ENCODE measurements at places on chromosomes 2 and 18. TPM values are rescaled to one million over a fixed set of nuclear protein-coding genes. Genes with fewer than 3 reads are reported as not detected.

Gene ZNF804A
- not detected for total RNA-seq

Gene RBKS
- total RNA-seq = 8.1 TPM

Gene CCDC85A
- total RNA-seq = 0.12 TPM

Gene ADAM23
- total RNA-seq = 12.6 TPM

Gene PPP1R1C
- 0.90 TPM for total RNA-seq

Gene MYOM1
- total RNA-seq = 0.09 TPM

Gene GPC1
- 214 TPM for total RNA-seq

Gene PXDN
- total RNA-seq = 15.5 TPM

Gene SERPINB4
- not detected for total RNA-seq

Gene LHCGR
- total RNA-seq = not detected

Gene PAIP2B
- 0.36 TPM for total RNA-seq

Gene MDH1B
- total RNA-seq = 1.7 TPM

Gene ANKRD30BL
- total RNA-seq = not detected

Gene MEP1B
- not detected for total RNA-seq

Gene ONECUT2
- 0.32 TPM for total RNA-seq

Gene AMER3
- total RNA-seq = not detected

Gene KLHL30
- total RNA-seq = 0.37 TPM

Gene TNFAIP6
- total RNA-seq = 1.2 TPM

Gene REEP1
- 0.68 TPM for total RNA-seq

Gene CD8B2
- total RNA-seq = not detected

Gene CPS1
- total RNA-seq = 10.7 TPM

Gene GPR39
- total RNA-seq = 9.6 TPM
